Stimulated activated CD4-positive, alpha-beta T cell treated with anti-CD3 and anti-CD28 coated beads, Interleukin-15, amount 100 ng/mL, for 1 hour (primary cell): ENCODE measurements at places on chromosomes 6 and 20.

DNA sequence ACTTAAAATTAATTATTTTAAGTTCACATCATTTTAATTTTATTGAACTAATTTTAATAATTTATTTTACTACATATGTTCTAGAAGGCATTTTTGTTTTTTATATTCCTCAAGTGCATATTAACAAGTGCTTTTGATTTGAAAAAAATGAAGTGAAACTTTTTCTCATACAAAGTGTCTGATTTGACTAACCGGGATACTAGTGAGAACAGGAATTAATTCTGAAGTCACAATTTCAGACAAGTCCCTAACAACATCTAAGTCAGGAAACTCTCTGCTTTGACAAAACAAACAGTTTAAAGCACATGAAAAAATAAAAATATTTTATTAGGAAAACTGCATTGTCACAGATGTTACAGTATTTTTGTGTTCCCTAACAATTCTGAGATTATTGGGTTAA lies 1166.3 kb upstream of the CITED2 start:
- DNase-seq, result no peak

DNA sequence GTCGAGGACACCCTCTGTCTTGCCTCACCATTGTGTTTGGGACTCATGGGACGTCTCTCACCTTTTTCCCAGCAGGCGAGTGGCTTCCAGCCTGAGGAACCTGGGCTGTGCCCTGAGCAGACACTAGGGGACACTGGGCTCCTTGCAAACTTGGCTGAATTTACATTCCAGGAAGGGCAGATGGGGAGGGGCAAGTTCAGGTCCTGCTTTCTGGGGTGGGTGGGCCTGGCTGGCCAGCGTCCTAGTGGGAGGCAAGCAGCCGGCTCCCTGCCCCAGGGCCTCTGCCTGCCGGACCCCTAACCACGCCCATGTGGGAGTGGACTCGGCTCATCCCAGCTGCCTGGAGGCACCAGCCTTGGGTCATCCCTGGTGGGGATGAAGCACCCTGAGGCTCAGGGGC lies 48.2 kb upstream of the MLN start:
- no peak for DNase-seq

DNA sequence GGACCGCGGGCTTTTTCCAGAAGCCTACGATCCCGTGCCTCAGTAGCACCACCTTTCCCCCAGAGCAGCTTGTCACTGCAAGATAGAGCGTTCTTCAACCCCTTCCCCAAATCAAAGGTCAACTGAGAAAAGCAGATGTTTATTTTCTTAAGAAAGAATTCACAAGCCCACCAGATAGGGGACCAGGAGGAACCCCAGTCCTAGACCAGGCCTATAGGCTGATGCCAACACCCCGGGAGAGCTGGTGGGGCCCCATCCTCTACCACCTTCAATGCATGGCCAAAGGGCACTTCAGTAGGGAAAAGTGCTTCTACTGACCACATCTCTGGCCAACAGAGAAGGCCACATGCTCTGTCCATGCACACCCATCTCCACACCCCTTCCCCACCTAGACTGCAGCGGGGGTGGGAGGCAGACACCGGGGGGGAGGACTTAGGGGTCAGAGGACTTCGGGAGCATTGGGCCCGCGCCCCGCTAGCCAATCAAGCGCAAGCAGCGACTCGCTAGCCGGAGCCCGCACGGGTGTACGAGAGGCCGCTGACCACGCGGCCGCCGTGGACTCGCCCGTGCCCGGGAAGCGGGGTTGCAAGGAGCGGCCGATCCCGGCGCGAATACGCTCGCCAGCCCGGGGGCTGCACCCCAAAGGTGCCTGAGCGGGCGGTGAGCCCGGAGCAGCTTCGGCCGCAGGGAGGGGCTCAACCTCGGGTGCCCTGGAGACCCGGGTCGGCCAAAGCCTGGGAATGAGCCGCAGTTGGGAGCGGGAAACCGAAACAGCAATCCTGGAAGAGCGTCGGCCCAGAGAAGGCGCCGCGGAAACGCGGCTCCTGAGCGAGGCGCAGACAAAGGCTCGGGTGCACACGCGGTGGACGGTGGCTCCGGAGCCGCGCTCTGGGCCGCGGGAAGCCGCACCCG lies 2.8 kb downstream of the PDE10A start:
- no peak for DNase-seq

GRCh38 chr6:106525107-106525881 lies 104.0 kb downstream of the RTN4IP1 start:
- no peak for DNase-seq

- DNase-seq, result no peak
Observed at GRCh38 chr20:15836634-15837033, 736.6 kb downstream of the KIF16B start.

GRCh38 chr20:22312744-22313346 lies 271.5 kb downstream of the FOXA2 start:
- no peak for DNase-seq

GRCh38 chr6:107314531-107314939 lies 144.8 kb downstream of the PDSS2 start:
- DNase-seq, result no peak

DNA sequence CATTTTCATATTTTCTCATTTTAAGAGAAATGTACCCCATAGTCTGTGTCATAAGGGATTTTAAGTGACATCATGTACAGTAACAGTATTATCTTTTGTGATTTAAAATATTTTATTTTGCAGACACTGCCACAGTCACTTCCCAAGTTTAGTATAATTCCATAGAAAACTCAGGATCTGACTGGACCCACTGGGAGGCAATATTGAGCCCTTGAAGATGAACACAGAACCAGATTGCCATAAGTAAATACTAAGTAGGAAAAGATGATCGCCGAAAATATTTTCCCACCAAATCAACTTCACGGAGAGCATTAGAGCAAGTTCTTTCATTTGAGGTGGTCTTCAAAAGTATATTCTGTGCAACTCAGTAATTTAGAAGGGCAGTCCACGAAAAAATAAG lies 17.6 kb upstream of the PKHD1 start:
- DNase-seq, result no peak

- no peak for DNase-seq
Observed at GRCh38 chr6:16205377-16206144, 32.8 kb upstream of the GMPR start.

GRCh38 chr6:153129873-153130514 lies 1.1 kb downstream of the RGS17 start:
- DNase-seq, result no peak

DNA sequence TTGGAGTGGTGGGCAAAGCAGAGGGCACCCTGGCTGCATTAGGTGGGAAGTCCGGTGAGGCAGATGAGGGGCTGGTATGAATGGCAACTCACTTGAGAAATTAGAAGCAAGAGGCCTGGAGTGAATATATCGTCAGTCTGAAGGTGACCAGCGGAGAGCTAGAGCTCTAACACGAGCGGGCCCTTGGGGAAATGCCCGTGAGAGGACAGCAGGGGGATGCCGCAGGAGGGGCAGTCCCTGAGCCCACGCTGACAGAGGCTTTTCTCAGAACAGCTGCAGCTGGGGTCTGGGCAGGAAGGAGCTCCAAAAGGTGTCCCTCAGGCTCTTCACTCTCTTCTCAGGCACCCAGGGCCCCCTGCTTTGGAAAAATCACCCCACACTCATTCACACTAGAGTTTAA lies 32.0 kb upstream of the CD93 start:
- DNase-seq, result no peak

GRCh38 chr20:51910321-51911050 lies 108.2 kb upstream of the SALL4 start:
- no peak for DNase-seq

GRCh38 chr6:52953911-52954839 lies 40.9 kb downstream of the GSTA4 start:
- no peak for DNase-seq

DNA sequence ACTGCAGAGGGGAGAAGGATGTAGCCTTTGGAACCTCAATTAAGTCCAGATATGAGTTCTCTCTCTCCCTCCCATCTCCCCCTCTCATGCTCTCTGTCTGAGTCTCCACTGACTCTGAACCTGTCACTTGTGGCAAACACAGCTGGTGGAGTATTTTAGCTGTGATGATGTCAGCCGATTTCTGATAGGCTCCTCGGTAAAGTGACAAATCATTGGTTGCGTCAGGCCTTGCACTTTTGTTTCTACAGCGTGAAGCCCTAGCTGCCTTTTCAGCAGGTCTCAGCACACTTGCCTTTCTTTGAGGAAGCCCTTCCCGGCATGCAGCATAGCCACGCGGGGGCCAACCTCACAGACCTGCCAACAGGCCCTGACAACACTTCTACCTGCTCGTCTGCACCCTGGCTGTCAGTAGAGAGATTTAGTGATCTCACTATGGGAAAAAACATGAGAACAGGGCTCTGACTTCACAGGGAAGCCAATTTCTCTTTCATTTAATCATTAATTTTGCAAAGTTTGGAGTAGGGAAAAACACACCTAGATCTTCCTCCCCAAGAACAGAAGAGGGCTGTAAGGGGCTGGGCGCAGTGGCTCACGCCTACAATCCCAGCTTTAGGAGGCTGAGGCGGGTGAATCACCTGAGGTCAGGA lies 84.4 kb downstream of the GMPR start:
- DNase-seq, result peak; percentile 46

DNA sequence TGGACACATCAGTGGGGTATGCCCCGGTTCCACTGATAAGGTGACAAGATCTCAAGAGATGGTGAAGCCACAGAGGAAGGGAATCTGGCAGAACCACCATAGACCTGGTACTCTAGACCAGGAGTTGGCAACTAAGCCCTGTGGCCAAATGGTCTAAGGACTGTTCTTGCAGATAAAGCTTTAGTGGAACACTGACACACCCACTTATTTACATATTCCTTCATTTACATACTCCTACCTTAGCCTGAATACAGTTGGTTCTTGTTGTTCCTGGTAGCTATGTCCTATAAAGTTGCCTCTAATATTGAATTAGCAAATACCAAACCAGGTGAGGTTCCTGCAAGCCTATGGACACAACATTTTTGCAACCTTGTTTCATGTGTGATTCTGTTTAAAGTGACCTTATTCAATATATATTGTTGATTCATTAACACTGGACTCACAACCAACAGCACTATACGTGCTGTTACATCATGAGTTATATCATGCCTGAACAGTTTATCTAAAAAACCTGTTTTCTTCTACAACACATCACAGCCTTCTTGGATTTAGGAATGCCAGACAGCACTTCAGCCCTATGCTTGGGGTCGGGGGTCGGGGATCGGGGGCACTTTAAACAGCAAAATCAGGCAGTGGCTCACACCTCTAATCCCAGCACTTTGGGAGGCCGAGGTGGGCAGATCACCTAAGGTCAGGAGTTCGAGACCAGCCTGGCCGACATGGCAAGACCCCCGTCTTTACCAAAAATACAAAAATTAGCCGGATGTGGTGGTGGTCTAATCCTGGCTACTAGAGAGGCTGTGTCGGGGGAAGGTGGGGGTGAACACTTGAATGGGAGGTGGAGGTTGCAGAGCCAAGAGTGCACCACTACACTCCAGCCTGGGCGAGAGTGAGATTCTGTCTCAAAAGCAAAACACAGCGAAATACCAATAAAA lies 2.5 kb downstream of the CCDC167 start:
- no peak for DNase-seq

- no peak for DNase-seq
Observed at GRCh38 chr20:32437391-32438074, 79.4 kb downstream of the ASXL1 start.

DNA sequence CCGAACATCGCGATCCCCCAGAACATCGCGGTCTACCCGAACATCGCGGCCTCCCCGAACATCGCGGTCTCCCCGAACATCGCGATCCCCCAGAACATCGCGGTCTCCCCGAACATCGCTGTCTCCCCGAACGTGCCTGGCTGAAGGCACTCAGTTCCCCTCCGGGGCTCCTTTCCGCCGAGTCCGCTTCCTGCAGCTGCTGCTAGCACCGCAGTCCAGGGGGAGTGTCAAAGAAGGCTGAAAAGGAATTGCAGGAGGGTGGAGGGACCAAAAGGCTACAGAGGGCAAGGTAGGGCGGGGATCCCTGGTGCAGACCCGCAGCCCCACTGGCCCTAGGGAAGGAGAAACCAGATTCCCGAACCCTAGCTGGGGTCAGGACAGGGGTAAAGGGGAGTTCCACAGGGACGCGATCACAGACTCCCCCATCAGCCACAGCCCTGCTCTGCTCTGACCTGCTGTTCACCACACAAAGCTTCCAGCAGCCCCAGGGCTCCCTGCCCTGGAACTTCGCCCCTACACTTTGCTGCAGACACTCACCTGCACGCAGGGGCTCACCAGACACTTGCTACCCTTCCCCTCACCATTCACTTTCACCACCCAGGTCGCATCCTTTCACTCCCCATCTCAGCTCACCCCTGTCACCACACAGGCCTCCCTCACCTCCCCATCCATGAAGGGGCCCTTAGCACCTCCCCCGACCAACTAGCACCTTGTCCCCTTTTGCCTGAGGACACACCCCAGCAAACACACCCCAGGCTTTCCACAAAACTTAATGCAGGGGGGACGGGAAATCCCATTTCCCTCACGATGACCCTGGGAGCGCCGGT lies 1.7 kb downstream of the ULBP1 start:
- DNase-seq, result no peak
